Activated naive CD4-positive, alpha-beta T cell treated with anti-CD3 and anti-CD28 coated beads, Interleukin-2, amount 50 U/mL, for 72 hours (primary cell): ENCODE measurements at places on chromosomes 7 and 10.

- DNase-seq, result no peak
Observed at GRCh38 chr10:75492173-75492925, 60.9 kb downstream of the LRMDA start.

- DNase-seq, result no peak
Observed at GRCh38 chr7:117165656-117166055, 157.2 kb downstream of the WNT2 start.

- DNase-seq, result no peak
Observed at GRCh38 chr10:15510963-15511362, 139.9 kb upstream of the FAM171A1 start.

DNA sequence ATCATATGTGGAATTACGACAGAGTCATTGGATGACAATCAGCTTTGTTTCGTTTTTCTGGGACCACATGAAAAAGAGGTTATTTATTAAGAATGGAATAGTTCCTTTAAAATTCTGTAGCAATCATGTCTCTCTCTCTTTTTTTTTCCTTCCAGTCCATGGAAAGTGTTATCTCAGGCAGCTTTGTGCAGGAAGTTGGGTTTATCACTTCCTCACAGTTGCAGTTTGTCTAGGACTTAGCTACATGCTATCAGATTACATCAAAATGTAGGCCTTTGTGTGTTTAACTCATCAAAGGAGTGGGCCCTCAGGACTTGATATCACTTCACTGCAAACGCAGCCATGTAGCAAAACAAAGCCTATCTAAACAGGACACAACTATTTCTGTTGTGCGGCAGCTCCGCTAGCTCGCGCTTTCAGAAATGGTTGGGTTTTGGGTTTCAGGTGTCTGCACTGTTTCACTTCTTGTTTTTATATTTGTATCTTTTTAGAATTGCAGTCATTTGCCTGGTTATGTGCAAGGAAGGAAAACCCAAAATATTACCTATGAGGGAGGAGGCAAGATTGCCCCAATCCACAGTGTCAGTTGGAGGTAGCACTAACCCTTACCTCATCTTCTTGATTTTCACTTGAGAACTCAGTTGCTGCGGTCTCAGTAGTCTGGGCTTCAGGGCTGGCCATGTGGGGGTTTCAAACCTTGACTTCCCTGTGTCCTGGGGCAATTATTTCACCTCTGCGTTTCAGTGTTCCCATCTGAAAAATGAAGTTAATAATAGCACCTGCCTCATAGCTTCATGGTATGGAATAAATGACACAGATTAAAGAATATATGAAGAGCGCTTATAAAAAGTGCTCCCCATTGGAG lies 66.7 kb downstream of the HHEX start:
- DNase-seq, result no peak

DNA sequence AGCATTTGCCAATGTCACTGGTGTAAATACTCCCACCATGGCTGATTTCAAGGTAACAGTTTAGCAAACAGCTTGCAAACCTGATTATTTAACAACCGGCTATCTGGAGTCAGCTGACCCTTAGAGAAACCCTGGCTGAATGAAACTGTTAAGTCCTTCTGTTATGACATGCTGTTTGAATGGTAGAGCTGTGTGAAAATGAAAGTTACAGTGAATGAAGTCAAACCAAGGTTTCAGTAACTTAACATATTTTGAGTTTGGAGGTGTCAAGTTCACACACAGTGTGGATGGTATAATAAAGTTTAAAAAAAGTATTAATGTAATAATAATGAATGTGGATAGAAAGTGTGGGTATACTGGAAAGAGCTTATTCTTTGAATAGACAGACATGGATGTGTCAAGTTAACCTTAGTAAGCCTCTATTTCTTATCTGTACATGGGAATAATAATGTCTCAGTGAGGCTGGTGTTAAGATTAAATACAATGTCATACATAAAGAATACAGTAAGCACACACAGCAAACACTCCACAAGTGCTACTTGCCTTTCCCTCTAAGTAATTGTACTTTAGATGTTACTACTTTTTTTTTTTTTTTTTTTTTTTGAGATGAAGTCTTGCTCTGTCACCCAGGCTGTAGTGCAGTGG lies 150.4 kb downstream of the TAX1BP1 start:
- DNase-seq, result no peak

DNA sequence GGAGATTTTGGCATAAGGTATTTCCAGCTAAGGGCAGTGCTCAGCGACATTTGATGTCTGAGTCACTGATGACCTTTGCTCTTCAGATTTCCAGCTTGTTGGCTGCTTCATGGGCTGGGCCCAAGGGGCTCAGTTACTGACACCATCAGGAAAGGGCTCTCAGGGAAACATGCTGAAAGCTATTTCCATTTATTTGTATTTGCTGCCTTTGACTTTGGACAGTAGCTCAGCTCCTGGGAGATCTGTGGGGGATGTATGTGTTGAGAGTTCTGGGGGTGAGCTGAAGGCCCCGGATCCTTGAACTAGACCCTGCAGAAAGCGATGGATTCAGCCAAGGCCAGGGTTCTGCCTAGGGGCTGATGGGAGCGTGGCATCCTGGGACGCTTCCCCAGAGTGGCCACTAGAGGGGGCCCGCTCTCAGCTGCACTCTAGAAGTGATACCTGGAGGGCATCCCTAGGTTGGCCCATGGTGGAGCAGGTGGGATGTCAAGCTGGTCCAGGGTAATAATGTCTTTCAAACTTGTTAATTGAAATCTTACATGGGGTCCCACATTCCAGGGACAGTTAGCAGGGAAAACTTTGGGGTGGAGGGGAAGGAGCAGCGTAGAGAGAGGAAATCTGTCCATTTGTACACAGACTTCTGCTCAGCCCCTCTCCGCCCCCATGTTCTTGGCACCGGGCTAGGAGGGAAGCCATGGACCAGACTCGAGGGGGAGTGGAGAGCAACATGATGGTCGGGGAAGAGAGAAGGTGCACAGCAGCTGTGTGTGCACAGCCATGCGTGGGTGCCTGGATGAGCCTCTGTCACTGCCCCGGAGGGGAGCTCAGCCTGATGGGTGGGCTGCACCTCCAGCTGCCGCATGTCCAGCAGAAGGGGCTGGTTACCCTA lies 3.0 kb upstream of the BTBD16 start:
- no peak for DNase-seq

GRCh38 chr7:75842836-75843446 lies 29.3 kb upstream of the CCL24 start:
- DNase-seq, result no peak

GRCh38 chr10:112536663-112537062 lies 89.6 kb downstream of the VTI1A start:
- no peak for DNase-seq
